HCT116 (cell line): ENCODE measurements at places on chromosomes 4 and X.

GRCh38 chrX:24498181-24498580, 33.1 kb downstream of the PDK3 start:
- DNase-seq = no peak

- no peak for DNase-seq
Measured at GRCh38 chr4:145731028-145731427, 51.1 kb downstream of the C4orf51 start.

DNA sequence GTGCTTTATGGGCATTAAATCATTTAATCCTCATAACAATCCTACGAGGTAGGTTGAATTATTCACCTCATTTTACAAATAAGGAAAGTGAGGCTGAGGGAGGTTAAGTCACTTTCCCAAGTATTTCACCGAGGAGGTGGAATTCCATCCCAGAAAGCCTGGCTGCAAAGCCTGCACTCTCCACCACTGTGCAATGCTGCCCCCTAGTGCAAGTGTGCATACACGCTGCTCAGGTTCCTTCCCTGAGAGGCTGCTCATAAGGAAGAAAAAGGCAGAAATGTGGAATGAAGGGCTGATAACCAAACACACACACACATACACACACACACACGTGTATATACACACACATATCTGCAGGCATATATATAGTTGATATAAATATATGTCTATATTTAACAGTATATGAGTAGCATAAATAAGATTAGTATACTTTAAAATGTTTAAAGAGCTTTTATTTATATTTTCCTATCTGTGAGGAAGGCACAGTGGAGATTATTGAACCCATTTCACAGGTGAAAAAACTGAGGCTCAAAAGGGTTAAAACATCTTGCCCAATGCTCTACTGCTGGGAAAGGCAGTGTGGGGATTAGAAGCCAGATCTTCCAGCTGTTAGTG, 714.5 kb upstream of the TENM3 start:
- DNase-seq = peak; percentile 54

- peak; percentile 7 for DNase-seq
Measured at GRCh38 chrX:85992811-85993229, 54.5 kb downstream of the CHM start.

- DNase-seq = no peak
Measured at GRCh38 chr4:22490718-22491315, 25.0 kb downstream of the ADGRA3 start.

GRCh38 chrX:123859409-123859845, 426 bp upstream of the XIAP start:
- DNase-seq = no peak

- DNase-seq = no peak
Measured at GRCh38 chr4:26889356-26889755, 28.7 kb downstream of the STIM2 start.

DNA sequence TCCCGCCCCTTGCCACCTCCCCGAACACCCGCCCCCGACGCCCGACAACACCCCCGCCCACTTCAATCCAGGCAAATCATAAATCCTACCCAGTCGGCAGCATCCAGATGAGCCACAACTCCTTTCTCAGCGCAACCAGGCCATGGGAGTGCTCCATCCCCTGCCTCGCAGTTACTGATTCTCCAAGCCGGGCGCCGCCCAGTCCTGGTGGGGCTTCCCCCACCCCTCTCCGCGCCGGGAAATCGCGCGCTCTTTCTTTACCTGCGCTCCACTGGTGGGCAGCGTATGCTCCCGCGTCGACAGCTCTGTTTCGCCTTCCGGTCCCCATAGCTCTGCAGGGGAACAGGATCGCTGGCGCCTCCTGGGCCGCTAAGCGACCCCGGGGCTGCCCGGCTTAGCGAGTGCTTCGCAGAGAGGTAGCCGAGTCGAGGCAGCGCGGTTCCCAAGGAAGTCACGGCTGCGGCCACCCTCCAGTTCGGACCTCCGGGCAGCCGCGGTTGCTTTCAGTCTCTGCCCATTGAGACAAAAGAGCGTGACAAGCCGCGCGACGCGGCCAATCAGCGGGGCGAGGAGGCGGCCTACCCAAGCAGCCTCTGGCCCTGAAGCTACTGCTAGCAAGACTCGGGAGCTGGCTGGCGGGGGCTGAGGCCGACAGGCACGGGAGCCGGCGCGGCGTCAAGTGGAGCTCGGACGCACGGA, 43.7 kb upstream of the TMSB15B start:
- no peak for DNase-seq

DNA sequence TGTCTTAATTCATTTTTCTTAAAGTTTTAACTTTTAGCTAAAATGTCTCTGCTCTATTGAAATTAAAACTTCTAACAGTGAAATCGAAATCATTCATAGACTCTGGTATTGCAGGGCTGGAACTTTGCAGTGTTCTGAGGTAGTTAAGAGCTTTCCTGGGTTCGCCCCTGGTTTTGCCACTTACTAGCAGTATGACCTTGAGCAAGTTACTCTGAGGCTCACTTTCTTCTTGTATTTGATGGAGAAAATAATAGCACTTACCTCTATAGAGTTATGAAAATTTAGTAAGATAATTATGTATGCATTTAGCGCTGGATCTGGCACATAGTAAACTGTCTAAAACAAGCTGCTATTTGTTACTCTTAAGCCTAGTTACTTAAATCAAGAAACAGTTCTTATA, 1.7 kb downstream of the SLAIN2 start:
- no peak for DNase-seq

DNA sequence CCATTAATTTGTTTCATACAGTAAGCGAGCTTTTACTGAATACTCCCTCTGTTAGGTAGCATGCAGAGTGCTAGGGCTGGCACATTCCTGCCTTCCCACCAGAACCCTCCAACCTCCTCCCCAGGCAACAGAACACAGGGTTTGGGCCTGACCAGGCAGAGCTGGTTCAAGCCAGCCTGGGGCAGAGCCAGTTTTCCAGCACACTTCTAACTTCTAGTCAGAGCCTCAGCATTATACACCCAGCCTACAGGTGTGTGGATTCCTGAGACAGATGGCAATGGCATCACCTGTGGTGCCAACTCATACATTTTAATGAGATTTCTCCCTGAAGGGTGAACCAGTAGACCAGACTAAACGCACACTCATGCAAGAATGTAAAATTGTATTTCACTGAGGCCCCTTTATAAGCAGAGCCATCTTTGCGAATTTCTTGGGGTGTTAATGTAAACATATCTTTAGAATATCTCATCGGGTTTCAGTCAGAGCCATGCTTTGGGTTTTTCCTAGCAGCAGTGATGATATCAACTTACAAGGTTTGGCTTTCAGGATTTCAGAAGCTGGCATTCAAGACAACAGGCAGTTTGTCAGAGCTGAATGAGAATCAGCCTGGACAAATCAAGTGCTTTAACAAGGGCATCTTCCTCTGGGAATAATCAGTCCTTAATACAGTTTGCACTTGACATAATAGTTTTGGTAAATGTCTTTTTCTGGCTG, 92.0 kb downstream of the GATB start:
- no peak for DNase-seq

GRCh38 chrX:69046996-69047490, 118.2 kb downstream of the PJA1 start:
- no peak for DNase-seq

DNA sequence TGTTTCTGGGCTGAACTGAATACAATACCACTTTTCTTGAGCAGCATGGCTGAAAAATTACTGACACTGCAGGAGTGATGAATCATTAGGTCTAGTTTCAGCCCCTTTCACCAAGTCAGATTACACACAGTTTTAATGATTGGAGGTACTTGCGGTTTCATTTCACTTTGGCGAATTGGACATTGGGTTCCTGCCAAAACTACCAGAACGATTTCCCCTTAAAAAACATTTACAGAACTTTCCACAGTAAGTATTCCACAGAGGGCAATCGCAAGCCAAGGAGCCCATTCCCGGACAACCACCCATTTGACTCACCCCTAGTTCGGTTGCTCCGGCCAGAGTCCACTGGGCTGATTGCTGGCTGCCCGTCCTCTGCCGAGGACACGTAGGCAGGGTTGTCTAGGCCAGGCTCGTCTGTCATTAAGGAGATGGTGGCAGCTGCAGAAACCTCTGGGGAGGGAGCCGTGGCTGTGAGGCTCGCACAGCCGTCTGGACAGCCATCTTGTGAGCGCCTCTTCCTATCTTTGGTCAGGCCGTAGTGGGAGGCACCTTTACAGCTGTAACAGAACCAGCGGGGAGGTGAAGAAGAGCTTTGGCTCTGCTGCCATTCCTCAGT, 83.5 kb downstream of the LNX1 start:
- no peak for DNase-seq

- DNase-seq = no peak
Measured at GRCh38 chr4:1572964-1573720, 111.0 kb downstream of the FAM53A start.

DNA sequence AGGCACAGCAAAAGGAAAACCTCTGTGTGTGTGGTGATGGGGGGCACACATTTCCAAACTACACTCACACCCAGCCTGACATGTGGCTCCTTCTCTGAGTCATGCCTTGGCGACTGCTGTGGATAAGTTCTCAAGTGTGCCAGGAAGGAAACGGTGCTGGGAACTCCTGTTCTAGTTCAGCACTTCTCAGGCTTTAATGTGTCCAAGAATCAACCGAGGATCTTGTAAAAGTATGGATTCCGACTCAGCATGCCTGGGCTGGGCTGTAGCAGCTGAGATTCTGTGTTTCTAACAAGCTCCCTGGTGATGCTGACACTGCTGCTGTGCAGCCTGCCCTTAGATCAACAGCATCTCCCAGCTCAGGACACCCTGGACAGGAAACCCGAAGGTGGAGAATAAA, 20.2 kb downstream of the CLNK start:
- no peak for DNase-seq

DNA sequence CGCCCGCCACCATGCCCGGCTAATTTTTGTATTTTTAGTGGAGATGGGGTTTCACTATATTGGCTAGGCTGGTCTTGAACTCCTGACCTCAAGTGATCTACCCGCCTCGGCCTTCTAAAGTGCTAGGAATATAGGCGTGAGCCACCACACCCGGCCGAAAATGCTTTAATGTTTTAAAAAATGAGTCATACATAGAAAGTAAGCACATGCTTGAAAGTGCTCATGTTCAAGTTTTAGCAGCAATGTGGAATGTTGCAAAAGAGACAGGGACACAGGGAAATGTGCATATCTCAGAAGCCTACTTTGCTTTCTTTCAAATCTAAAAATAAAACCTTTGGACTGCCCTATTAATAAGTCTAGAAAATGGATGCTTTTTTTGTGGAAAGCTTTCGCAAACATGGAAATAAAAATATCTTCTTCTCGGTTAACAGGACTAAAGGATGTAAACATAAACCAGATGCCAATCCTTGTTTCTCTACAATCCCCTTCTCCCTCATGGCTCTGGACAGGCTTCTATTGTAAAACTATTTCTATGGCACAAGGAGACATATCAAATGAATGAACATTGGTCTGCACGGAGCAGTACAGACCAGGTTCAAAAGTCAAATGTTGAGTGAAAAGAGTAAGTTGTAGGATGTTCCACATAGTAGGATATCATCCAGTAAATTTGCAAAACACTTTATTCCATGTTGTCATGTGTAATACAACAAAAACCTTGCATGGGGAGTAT, 15.0 kb downstream of the MECP2 start:
- DNase-seq = no peak

GRCh38 chrX:10030570-10030969, 63.4 kb downstream of the CLDN34 start:
- no peak for DNase-seq

DNA sequence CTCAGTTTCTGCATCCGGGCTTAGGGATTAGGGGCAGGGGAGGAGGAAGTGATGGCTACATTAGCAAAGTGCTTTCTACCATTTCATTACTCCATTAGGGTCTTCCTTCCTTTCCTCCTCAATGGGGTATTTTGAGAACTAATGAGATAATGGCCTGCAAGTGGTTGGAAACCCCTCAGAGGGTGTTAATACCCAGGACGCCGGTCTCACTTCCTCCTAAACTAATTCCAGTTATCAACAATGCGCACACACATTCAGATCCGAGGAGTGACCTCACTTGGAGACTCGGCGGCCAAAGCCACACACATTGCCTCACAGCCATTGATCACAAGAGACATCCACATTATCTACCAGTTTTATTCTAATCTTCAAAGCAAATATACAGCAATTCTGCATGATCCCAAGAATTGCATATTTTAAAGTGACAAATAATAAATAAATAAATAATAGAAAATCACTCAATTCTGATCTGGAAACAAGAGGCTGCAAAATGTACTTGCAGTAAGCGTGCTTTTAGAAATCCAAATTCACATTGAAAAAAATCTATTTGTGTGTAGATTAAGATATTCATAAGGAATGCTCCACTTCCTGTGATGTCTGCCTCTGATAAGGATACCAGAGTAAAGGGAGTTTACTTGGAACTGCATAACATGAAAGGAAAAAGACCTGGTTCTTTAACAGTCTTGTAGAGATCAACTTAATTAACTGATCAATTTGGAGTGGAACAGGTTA, 329.1 kb downstream of the FBXW7 start:
- DNase-seq = no peak

DNA sequence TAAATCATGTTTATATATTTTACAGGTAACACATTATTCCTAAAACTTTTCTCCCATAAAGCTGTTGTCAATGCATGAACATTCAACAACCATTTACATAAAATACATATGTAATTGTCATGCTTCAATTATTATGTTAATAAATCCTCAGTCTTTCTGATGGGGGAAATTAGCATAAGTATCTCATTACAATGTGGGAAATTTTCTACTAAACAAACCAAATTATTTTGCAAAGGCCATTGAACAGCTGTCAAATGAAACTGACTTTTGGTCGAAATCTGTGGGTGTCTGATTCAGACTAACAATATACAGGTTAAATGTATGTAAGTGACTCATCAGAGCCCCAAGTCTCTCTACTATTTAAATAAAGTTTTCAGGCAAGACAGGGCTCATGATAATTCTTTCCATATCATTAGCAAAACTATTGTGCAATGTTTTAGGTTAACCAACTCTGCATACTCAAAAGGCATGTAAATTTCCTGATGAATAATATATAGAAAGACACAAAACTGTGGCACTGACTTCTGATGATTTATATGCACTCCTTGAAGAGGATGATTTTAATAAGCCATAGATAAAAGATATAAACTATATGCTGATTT, 795.3 kb upstream of the AADAT start:
- DNase-seq = no peak

- no peak for DNase-seq
Measured at GRCh38 chr4:56250776-56251175, 136.5 kb downstream of the AASDH start.

GRCh38 chr4:7716010-7716721, 223.5 kb downstream of the AFAP1 start:
- DNase-seq = no peak

GRCh38 chrX:34659575-34659974, 2.5 kb upstream of the TMEM47 start:
- DNase-seq = no peak

- DNase-seq = no peak
Measured at GRCh38 chr4:120232050-120232449, 165.4 kb upstream of the MAD2L1 start.
